Activated T-helper 1 cell treated with anti-CD3 and anti-CD28 coated beads, Interleukin-12 subunit alpha, Interleukin-12 subunit beta, Interleukin-2, Interleukin-4 antibody, amounts not matched to agents 30 ng/mL and 10 ng/mL and 1 ng/mL, durations not matched to agents 14 hours and 24 hours and 36 hours (primary cell): ENCODE measurements at places on chromosomes 11 and 22.

DNA sequence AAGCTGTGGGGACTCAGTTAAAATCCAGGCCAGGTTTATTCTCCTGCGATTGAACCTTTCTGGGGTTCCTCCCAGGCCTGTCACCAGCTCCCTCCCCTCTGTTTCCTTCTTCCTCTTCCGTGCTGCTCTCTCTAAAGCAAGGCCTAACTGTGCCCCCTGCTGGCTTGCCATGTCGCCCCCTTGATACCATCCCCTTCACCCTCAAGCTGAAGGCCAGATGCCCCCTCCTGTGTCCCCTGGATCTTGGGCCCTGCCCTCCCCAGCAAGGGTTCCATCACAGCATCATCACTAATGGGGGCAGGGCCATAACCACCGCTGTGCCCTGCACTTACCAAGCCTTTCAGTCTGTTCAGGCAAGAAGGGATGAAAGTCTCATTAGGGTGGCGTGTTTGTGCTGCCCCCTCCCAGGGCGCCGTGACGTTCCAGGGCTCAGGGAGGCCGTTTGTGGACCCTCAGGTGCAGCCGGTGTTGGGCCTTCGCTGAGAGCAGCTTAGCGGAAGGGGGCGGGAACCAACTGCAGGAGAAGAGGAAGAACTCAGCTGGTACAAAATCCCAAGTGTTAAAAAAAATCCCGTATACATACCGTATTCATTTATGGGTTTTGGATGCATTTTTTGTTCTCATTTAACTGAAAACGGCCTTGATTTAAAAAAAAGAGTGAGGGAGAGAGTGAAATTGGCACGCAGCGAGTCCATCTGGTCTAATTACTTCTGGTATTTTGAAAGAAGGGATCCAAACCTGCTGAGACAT, 69.9 kb downstream of the MPPED1 start:
- DNase-seq, result no peak

DNA sequence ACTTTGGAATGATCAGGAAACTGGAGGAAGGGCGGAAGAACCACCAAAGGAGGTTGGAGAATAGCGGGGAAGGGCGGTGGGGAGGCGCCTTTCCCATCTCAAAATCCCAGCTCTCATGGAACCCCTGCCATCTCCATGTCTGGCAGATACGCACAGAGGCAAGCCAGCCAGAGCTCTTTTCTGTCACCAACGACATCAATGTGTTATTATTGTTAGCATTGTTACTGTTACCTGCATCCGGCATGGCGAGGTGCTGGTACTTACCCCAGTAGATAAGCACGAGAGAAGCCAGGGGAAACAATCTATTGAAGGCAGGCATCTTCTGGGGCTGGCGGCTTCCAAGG, 969 bp downstream of the SCN3B start:
- no peak for DNase-seq

GRCh38 chr22:40965936-40966725, 15.0 kb downstream of the RBX1 start:
- no peak for DNase-seq

GRCh38 chr11:69957849-69958248, 120.3 kb upstream of the ANO1 start:
- no peak for DNase-seq

- no peak for DNase-seq
These were observed 16.2 kb upstream of the VPREB1 start for GRCh38 chr22:22228421-22228820.

DNA sequence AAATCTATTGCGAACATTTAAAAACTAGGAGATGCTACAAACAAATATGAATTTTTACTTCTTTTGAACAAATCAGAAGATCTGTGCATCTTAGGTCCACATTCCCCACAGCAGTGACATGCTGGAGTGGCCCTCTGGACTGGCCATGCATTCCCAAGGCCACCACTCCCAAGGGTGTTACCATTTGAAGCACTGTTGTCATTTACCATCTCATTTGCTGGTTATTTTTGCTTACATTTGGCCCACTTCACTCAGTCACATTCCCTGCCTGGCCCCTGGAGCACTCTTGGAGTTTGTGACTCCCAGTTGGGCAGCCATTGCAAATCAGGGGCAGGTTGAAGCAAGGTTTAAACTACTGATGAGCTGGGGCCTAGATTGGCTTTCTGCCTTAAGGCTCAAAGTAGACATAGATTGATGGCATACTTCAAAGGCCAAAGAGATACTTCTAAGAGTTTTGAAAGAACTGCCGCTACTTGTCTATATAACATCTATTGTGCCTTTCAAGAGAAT, 8.5 kb upstream of the ZNRF3 start:
- no peak for DNase-seq

DNA sequence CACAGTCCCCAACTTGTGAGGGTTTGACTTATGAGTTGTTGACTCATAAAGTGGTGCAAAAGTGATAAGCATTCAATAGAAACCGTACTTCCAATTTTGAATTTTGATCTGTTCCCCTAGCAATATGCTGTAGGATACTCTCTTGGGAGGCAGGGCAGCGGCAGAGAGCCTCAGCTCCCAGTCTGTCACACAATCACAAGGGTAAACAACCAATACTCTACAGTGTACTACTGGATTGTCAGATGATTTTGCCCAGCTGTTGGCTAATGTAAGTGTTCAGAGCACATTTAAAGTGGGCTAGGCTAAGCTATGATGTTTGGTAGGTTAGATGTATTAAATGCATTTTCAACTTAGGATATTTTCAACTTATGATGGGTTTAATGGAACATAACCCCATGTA, 13.7 kb upstream of the NXPE2 start:
- no peak for DNase-seq

DNA sequence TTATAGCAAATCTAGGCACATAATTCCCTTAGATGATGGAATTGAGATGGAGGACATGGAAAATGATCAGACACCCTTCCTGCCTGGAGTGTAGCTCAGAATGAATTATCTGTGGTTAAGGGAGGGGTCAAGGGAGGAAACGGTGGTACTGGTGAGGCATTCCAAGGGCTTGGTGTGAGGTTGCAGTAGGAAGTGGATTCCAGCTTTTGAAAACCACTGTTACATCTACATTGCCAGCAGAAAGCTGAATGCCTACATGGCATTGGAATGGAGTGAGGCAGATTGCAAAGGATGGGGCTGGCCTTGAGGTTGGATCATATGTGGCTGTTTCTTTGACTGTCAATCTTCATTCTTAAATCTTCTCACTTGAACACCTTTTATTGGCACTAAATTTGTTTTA, 684.4 kb downstream of the NTM start:
- no peak for DNase-seq

GRCh38 chr11:35825386-35825785, 118.5 kb upstream of the LDLRAD3 start:
- DNase-seq, result no peak

DNA sequence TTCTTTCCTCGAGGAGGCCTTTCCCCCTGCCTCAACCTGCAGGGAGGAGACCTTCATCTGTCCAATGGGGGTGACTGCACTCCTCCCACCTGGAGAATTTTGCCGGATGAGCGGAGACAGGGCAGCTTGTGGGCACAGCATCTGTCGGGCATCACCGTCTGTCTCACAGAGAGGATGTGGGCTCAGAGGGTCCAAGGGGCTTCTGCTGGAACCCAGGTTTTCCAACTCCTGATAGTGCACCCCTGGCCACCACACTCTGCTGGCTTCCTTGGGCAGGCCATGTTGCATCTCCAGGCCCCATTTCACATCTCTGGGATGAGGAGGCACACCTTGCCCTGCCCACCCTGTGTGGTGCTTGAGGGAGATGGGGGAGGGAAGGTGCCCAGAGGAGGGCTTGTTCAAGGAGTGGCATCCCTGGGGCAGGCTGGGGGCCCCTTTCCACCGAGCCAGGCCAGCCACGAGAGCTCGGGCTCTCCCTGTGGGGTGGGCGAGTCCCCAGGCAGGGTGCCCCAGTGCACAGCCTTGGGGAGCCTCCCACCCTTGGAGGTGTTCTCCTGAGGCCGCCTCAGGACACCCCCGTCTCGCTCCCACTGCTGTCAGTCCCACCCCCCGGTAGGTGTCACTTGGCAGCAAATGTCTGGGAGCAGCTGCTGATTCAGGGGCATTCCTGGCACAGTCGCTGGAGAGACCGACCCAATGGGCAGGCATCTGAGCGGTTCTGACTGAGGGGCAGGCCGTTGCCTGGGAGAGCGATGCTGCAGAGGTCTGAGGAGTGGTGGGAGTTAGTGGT, 84.2 kb downstream of the MORC2 start:
- no peak for DNase-seq

DNA sequence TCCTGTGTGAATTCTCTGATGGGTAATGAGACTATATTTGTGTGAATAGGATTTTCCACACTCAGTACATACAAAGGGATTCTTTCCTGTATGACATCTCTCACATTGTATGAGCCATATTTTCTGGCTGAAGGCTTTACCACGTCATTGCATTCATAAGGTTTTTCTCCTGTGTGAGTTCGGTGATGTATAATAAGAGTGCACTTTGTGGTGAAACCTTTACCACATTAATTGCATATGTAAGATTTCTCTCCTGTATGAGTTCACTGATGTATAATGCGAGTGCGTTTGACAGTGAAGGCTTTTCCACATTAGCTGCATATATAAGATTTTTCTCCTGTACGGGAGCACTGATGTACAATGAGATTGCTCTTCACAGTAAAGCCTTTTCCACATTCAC, 455.4 kb upstream of the CNTN5 start:
- DNase-seq, result no peak

GRCh38 chr11:74000307-74001133, 8.4 kb downstream of the UCP3 start:
- DNase-seq, result no peak

- no peak for DNase-seq
These were observed 15.2 kb downstream of the CCDC157 start for GRCh38 chr22:30371981-30372380.

DNA sequence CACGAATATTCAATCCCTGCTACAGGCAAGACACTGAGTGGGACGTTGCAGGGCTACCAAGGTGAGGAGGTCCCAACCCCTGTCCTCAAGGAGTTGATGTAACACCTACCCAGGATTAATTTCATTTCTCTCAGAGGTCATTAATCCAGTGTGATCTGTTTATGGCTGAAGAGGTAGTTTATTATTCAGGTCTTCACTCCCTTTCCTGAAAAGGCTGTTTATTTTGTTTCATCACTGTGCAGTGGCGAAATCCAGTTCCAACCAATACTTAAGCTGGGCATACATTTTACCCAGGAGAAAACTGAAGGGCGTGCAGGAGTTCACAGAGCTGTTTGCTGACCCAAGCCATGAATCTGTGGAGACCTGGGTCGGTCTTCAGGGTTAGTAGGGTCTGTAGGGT, 2.7 kb upstream of the PTPRJ start:
- DNase-seq, result no peak
